H9 (cell line): ENCODE measurements at places on chromosomes 6 and 20.

DNA sequence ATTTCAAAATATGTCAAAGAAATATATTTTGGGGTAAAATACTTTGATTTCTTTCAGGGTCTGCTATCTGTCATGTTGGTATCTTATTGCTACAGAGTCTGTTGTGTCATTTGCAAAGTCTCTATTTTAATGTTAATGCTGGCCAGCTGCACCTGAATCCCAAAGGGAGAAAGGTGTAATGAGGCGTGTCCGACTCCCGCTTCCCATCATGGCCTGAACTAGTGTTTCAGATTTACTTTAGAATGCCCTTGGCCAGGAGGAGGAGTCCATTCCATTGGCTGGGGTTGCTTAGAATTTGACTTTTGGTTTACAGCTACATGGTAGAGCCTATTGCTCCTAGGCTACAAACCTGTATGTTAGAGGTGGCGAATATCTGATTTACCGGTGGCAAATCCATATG, 69.3 kb downstream of the FAM50B start:
- no peak for DNase-seq

- no peak for DNase-seq
These were observed 44.7 kb upstream of the SPDEF start for GRCh38 chr6:34600796-34601195.

DNA sequence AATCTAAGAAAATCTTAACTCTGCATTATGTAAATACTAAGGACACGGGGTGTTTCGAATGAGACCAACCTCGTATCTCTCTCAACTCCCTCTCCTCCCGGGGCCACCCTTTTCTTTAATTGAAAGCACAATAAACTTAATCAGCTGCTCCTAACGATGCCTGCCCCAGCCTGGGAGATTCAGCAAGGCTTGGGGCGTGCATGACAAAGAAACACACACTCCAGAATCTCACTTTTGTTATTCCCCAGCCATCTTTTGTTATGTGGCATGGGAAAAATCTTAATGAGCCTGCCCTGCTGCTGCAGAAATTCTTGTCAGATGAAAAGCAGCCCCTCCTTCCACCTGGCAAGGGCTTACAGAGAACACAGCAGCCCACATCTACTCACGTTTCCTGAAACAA, 117.4 kb downstream of the TTLL2 start:
- DNase-seq = peak; percentile 91

GRCh38 chr6:52317211-52317610, 32.7 kb upstream of the MCM3 start:
- no peak for DNase-seq

- peak; percentile 61 for DNase-seq
These were observed 15.7 kb downstream of the GMDS start for GRCh38 chr6:2229742-2230141.

DNA sequence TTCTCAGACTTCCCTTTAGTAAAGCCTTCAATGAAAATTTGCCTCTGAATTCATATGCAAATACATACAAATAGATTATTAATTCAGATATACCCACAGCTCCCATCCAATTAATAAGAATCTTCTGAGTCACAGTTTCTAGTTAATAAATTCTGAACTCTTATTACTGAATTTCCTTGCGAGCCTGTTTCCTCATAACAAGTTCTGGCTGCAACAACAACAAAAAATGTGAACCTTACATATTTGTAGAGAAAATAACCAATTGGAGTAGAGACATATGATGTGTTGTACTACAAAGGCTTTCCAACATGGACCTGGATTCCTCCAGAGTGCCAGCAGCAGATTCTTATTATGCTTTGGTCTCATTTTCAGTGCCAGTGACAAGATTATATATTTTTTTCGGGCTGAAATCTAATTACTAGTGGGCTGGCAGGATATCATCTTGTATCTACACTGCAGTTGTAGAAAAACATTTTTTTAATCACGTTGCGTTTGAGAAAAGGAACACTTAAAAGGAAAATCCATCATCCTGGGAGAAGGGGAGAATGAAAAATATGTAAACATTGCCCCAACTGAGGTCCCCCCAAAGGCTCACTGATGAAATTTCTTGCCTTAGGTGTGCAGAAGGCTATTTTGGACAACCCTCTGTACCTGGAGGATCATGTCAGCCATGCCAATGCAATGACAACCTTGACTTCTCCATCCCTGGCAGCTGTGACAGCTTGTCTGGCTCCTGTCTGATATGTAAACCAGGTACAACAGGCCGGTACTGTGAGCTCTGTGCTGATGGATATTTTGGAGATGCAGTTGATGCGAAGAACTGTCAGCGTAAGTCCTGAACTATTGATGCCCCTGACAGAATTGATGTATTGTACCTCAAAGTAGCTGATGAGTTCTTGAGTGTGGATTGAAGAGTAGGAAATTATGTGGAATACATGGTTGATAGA, 404.6 kb downstream of the LAMA2 start:
- DNase-seq = no peak

- no peak for DNase-seq
These were observed 253.4 kb upstream of the KCNG1 start for GRCh38 chr20:51276296-51276695.

GRCh38 chr20:50267041-50267865, 76.6 kb downstream of the CEBPB start:
- DNase-seq = peak; percentile 64

DNA sequence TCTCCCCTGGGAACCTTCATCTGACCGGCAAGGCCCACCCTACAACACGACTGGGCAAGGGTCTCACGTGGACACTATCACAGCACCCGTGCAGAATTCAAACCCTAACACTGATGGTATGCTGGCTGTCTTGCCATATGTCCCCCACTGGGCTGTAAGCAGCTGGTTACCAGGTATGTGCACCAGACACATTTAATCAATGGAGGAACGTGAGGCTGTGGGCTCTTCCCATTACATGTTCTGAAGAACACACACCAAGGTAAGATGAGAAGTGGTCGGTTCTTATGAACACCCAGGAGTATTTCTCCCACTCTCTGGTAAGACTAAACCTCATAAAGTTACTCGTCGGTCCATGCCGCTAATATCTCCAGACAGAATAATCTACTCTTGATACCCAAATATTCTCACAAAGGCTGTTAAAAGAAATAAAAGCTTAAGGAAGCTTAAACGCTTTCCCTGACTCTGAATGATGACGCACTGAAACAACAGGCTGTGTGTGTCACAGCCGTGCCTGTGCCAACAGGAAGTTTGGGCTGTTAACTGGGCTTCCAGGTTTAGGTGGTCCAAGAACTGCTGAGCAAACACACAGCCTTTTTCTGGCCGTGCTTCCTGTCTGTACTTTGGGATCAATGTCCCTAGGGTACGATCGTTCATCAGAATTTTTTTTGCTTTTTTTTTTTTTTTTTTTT, 75.3 kb downstream of the SLC23A2 start:
- DNase-seq = no peak

GRCh38 chr6:2449572-2449940, 204.2 kb upstream of the GMDS start:
- no peak for DNase-seq

GRCh38 chr6:41451039-41451438, 95.1 kb upstream of the FOXP4 start:
- DNase-seq = no peak

GRCh38 chr20:6632187-6632586, 135.3 kb upstream of the BMP2 start:
- DNase-seq = no peak

- no peak for DNase-seq
These were observed 205.2 kb downstream of the MYLK4 start for GRCh38 chr6:2545383-2546038.

GRCh38 chr6:168318579-168319278, 848 bp downstream of the DACT2 start:
- no peak for DNase-seq

- no peak for DNase-seq
These were observed 30.1 kb upstream of the SLC16A10 start for GRCh38 chr6:111057074-111057752.

GRCh38 chr6:11947575-11947974, 64.5 kb upstream of the HIVEP1 start:
- DNase-seq = no peak

- DNase-seq = no peak
These were observed 4.3 kb downstream of the SMIM26 start for GRCh38 chr20:18571578-18571977.

DNA sequence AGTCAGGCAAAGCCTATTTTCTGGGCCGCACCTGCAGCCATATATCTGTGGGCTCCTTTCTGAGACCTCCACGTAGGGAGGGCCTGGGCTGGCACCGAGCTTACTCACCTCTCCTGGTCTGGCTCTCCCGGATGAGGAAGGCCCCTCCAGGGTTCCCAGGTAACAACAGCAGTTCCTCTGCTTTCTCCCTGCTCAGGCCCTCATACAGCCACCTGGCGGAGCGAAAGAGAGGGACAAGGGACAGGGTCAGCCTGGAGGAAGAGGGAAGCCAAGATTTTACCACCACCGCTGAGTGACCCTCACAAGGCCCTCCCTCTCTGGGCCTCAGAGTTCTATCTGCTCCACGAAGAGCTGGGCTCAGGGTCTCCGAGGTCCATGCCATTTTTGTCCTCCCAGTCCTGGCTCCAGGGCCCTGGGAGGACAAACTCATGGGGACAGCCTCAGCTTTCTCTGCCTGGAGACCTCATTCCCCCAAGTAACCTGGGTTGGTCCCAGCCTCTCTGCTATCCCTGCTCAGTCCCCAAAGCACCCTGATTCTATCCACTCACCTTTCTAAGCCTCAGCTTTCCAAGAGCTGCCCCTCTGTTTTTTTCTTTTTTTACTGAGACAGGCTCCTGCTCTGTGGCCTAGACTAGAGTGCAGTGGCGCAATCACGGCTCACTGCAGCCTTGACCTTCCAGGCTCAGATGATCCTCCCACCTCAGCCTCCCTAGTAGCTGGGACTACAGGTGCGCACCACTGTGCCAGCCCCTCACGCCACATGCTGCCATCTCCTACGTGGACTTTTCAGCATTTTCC, 13.3 kb downstream of the SLA2 start:
- DNase-seq = peak; percentile 86

GRCh38 chr6:24922170-24922569, 13.6 kb downstream of the RIPOR2 start:
- DNase-seq = no peak

- no peak for DNase-seq
These were observed 193.8 kb downstream of the DHX35 start for GRCh38 chr20:39155971-39156370.

DNA sequence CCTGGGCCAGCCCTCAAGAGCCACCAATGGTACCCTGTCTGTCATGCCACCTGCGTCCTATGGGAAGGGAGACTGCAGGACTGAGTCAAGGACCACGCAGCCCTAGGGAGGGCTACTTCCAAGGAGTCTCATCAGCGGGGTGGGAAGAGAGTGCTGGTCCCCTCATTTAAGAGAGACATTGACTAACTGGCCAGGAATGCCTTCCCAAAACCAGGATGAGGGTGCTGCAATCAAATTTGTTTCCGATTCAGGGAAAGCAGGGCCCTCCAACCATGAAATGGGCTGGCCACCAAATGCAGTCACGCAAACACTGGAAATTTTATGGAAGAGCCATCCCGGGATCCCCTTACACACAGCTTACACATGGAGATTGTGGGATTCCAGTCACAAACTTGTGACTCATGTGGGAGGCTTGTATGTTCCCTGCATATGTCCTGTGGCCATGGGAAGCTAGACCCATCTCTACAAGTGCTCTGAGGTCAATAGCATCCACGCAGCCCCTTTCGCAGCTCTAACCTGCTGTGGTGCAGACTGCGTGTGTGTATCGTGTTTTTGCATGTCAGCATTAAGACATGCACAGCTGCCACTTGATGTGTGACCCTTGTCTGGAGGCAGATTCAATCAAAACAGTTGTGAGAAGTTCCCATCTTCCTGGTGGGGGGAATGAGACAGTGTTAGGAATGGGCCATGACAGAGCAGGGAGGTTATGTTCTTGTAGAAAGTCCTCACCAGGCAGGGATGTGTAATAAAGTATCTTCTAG, 53.0 kb upstream of the CST7 start:
- DNase-seq = no peak

GRCh38 chr20:44098256-44098630, 88.7 kb downstream of the JPH2 start:
- no peak for DNase-seq

- DNase-seq = no peak
These were observed 368.8 kb downstream of the ESR1 start for GRCh38 chr6:152176268-152176667.

- peak; percentile 23 for DNase-seq
These were observed 4.6 kb downstream of the EMILIN3 start for GRCh38 chr20:41361757-41362747.

- no peak for DNase-seq
These were observed 222.3 kb downstream of the IBTK start for GRCh38 chr6:82025271-82025670.

DNA sequence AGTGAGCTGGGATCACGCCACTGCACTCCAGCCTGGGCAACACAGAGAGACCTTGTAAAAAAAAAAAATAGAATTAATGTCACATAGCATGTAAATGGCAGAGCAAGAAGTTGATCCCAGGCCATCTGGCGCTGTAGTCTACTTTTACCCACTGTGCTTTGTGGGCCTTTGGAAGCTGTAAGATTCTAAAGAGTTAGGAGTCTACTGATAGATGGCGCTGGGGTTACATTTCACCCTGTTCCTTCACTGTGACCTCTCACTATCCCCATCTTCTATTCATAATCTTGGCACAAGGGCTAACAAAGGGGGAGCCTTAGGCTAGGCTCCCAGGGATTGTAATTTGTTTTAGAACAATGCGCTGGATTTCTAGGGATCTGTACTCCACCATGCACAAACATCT, 24.4 kb downstream of the SIRPD start:
- peak; percentile 41 for DNase-seq

- no peak for DNase-seq
These were observed 51.1 kb downstream of the CDH26 start for GRCh38 chr20:60009318-60009717.

GRCh38 chr6:129661536-129662405, 48.2 kb downstream of the ARHGAP18 start:
- no peak for DNase-seq

DNA sequence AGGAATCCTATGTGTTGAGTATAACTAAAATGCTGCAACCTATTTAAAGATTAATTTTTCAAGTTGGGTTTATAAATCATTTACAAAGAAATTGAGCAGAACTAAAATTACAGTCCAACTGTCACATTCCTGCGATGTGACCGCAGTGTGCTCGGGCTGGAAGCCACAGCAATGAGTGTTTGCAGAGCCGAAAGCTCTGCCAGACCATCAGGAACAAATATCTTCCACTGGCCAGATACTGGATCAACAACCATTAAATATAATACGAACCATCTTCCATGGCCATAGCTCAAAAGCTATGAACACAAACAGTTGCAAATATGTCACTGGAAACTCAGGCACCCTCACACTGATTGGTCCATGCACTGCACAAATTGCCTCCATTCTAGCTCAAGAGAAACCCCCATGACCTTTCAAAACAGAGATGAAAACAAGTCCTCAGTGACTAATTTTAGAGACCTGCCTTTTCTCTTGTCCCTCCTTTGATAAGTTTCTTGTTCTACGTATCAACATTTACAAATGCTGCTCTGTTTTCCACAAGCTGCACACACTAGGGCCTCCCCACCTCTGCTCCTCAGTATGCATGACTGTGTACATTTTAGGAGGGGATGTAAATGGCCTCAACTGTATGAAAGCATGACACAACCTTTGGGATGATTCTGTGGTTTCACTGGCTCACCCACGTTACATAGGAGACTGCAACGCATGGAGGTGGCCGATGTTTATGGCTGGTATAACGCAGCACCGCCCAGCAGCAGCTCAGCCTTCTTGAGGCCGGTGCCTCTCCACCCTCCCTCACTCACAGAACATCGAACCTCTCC, 171.7 kb downstream of the WDR27 start:
- no peak for DNase-seq

GRCh38 chr20:41380551-41381193, 14.1 kb upstream of the EMILIN3 start:
- no peak for DNase-seq
